NCI-H1436 treated with DMSO at 0.1 percent for 48 hours (cell line): ENCODE measurements at places on chromosomes 5 and 9.

GRCh38 chr9:119094086-119094485 lies 275.1 kb downstream of the BRINP1 start:
- no peak for DNase-seq

DNA sequence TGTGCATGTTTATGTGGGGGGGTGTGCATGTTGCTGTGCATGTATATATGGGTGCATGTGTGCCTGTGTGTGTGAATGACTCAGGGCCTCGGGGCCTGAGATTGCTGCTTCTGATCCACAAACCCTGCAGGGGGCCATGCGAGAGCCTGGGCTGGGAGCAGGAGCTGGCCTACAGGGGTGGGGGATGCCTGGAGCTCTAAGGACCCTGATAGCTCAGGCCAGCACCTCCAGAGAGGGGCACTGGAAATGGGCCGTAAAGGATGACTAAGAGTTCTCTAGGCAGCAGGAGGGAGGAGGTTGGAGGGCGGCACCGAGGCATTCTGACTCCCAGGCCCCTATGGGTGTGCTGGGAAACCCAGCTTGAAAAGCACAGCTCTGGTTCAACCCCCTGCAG lies 6.9 kb upstream of the UBAC1 start:
- no peak for DNase-seq

- DNase-seq, result no peak
Observed at GRCh38 chr9:107784235-107784958, 294.8 kb upstream of the KLF4 start.

DNA sequence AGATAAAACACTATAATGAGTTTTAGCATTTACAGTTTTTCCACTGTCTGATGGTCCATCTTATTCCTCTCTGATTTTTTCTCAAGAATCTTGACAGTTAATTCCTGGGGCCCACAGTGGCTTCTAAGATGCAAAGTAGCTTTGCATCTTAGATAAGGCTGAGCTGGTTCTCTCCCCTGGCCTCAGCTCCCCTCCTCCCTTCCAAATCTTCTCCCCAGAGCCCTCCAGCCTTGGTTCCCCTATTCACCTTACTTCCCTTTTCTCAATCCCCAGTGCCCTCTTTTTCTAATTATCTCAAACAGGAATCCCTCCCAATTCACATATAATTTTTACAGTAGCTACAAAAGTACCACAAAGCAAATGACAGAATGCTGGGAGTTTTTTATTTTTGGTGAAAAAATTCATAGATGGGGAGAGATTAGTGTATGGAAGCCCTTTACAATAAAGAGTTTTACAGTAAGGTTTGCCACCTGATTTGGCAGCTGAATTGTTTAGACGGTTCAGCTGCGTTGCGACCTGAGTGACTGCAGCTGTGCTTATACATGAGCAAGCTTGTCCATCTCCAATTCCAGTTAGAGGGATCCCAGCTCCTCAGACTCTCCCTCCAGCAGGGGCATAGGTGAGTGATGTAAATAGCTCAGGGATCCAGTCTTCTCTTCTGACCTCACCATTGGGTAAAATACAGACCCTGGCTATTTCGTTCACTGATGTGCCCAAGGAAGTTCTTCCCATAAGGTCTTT lies 51.4 kb upstream of the CKMT2 start:
- DNase-seq, result no peak

DNA sequence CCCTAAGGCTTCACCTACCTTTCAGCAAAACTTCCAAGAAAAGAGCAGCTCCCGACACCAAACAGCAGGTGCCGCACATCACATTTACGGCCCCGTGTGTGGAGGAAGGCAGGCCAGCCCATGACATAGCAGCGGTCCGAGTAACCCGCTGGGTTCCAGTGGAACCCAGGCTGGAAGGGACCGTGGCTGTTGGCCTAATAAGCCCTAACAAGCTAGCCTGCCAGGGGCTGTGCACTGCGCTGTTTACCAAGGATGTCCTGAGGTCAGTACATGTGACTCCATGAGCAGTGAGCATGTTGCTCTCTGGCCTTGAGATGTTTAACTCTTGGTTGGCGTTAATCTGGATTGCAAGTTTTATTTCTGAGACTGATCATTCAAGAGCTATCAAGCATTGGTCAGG lies 131.5 kb downstream of the FSTL4 start:
- DNase-seq, result no peak

GRCh38 chr9:105373723-105374122 lies 74.1 kb upstream of the FSD1L start:
- no peak for DNase-seq

DNA sequence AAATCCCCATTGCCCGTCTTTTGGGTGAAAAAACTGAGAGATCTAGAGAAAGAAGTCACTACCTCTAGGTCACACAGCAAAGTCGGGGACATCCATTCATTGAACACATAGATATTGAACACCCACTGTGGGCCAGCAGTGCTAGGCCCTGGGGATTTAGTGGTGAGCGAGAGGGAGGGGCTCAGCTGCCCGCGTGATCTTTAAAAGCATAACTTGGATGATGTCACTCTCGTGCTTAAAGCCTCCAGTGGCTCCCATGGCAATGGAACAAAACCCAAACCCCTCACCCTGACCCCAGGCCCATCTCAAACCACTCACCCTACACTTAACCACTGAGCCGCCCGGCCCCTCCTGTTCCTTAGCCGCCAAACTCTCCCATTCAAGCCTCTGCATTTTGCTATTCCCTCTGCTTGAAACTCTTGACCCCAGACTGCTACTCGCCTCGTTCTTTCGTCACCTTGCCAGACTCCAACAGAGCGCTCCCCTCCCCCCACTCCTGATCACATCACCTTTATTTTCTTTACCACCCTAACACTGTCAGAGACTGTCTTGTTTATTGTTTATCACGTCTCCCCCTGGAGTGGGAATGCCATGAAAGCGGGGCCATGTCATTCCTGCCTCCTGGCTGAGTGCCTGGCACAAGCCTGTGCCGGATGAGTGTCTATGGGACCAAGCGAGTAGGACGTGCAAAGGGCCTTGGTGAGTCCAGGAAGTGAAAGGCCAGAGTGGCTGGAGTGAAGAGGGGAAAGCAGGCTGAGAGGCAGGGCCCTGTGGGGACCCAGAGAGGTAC lies 710 bp upstream of the PIP5KL1 start:
- no peak for DNase-seq

GRCh38 chr5:73668017-73668416 lies 42.0 kb downstream of the ARHGEF28 start:
- no peak for DNase-seq
